Activated T-helper 2 cell treated with anti-CD3 and anti-CD28 coated beads, Interferon-gamma antibody, Interleukin-2, Interleukin-4, amounts not matched to agents 10 μg/mL and 5 μg/mL and 100 μg/mL, durations not matched to agents 14 hours and 24 hours and 36 hours (primary cell): ENCODE measurements at places on chromosomes 7 and 10. TPM values are rescaled to one million over a fixed set of nuclear protein-coding genes. Genes with fewer than 3 reads are reported as not detected.

GRCh38 chr7:114703677-114704076 lies 218.2 kb upstream of the MDFIC start:
- H3K4me3 ChIP-seq, result no peak overlapping the region
- DNase-seq, result no peak
- H3K27ac ChIP-seq, result no peak overlapping the region
- H3K4me1 ChIP-seq, result peaks cover 2% of the 10 kb centered on the region
- no peaks in the 10 kb centered on the region for H3K27me3 ChIP-seq

DNA sequence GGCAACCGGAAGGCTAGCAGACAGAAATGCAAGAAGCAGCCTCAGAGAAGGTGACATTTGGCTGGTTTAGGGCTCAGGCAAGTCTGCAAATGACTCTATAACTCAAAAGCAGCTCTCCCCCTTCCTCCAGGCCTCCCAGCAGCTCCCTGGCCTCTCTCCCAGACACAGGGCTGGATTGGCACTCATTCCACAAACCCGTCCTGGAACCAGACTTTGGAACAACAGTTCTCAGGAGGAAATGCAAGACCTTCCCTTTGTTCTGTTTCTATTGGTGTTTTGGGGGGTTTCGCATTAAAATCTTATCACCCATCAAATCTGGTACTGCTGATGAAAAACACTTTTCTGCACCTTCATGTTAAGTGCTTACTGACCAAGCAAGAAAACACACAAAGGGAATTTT lies 40.3 kb upstream of the EFCAB10 start:
- no peak overlapping the region for H3K27ac ChIP-seq
- no peak overlapping the region for H3K4me3 ChIP-seq
- DNase-seq, result no peak
- H3K4me1 ChIP-seq, result no peaks in the 10 kb centered on the region
- H3K27me3 ChIP-seq, result no peaks in the 10 kb centered on the region
- H3K36me3 ChIP-seq, result peaks cover 44% of the 10 kb centered on the region

DNA sequence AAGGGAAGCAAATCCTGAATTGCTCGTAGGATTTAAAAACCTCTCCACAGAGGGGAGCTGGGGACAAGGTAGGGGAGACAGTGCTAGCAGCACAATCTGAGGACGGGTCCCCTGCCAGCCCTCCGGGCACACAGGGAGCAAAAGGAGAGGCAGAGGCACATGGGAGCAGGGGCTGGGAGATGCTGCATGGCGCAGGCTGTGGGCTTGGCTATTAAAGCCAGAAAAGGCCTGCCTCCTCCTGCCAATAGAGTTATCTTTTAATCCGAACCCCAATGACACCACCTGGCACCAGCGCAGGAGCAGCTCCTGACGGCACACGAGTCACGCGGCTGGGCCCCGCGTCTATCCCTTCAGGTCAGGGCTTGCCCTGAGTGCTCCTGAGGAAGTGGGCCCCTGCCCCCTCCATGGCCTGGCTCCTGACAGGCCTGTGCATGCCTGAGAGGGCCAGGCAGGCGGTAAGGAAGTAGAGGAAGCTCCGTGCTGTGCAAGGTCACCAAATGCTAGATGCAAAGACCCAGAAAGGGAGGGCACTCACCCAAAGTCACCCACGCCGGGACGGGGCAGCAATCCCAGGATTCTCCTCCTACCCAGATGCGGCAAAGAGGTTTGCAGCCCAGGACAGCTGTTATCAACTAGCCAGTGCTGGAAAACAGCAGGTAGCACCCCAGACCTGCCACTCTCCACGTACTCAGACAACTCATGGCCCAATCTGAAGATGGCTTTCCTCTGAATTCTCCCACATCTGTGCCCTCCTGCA lies 28.1 kb downstream of the DLG5 start:
- H3K4me3 ChIP-seq, result no peak overlapping the region
- peaks cover 10% of the 10 kb centered on the region for H3K4me1 ChIP-seq
- no peak for DNase-seq
- no peaks in the 10 kb centered on the region for H3K27me3 ChIP-seq
- no peak overlapping the region for H3K27ac ChIP-seq

- DNase-seq, result peak; percentile 60
- H3K27me3 ChIP-seq, result no peaks in the 10 kb centered on the region
- peaks cover 3% of the 10 kb centered on the region for H3K36me3 ChIP-seq
- peak overlapping the region; percentile 65 for H3K27ac ChIP-seq
Observed at GRCh38 chr10:114538181-114538906, 119.7 kb downstream of the ABLIM1 start.

GRCh38 chr10:48784031-48784430 lies 99.4 kb downstream of the WDFY4 start:
- H3K27me3 ChIP-seq, result peaks cover 9% of the 10 kb centered on the region
- no peak for DNase-seq
- H3K27ac ChIP-seq, result no peak overlapping the region
- no peaks in the 10 kb centered on the region for H3K4me1 ChIP-seq
- H3K4me3 ChIP-seq, result no peak overlapping the region

The EPHB6 gene
- 2.4 and 3.0 TPM in 2 replicates for total RNA-seq

- H3K27ac ChIP-seq, result no peak overlapping the region
- peaks cover 2% of the 10 kb centered on the region for H3K27me3 ChIP-seq
- no peak overlapping the region for H3K4me3 ChIP-seq
- DNase-seq, result no peak
- no peaks in the 10 kb centered on the region for H3K36me3 ChIP-seq
Observed at GRCh38 chr7:129334473-129334872, 99.8 kb upstream of the STRIP2 start.

The HABP2 gene
- total RNA-seq, result not detected in 2 replicates
